ENCODE measurements at places on chromosomes 1 and 21.

GRCh38 chr1:19260211-19261138 lies 8.9 kb downstream of the MRTO4 start:
- no peak for DNase-seq

- DNase-seq: no peak
Observed at GRCh38 chr1:34711485-34711884, 43.4 kb upstream of the GJB5 start.

DNA sequence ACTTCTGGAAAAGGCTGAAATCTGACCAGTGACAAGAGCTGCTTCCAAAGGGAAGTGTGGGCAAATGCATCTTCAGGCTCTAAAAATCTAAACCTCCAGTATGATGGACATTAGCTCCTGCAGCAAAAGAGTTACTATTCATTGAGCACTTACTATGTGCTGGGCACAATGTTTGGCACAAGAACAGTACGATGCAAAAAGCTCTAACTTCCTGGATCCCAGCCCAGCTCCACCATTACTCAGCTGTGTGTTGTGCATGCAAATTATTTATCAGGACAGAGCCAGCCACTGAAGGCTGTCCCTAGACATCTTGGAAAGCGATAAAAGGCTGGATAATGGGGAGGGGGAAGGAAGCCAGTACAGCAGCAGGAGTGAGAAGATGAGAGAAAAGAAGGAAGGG lies 143.5 kb downstream of the ELAVL4 start:
- DNase-seq: no peak

- no peak for DNase-seq
Observed at GRCh38 chr1:196155586-196155985, 452.7 kb downstream of the KCNT2 start.

- DNase-seq: no peak
Observed at GRCh38 chr1:209805341-209805781, 581 bp downstream of the IRF6 start.

DNA sequence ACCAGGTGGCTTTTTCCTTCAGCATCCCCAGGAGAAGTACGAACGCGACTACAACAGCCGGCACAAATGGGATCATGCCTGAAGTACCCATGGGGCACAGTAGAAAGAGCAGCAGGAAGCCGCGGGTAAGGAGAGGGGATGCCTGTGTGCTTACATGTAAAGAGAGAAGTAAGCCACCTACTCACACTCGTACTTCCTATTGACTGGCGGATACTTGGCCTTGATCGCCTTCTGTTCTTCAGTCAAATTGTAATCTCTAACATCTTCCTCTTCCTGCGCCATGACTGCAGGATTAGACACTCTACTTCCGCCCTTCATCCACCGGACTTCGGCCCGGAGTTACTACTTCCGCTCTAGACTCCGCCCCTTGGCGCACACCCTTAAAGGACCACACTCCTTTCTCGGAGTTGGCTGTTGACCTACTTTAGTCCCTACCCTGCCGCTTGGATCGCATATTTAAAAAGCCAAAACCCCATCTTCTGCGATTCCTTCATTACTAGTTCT lies at the start of gene ZBTB8OS:
ZBTB8OS (minus strand) TSS at position 303 of the 504 bp plus-strand sequence; CDS start at position 282, 21 bp downstream.
- DNase-seq: peak; percentile 91

DNA sequence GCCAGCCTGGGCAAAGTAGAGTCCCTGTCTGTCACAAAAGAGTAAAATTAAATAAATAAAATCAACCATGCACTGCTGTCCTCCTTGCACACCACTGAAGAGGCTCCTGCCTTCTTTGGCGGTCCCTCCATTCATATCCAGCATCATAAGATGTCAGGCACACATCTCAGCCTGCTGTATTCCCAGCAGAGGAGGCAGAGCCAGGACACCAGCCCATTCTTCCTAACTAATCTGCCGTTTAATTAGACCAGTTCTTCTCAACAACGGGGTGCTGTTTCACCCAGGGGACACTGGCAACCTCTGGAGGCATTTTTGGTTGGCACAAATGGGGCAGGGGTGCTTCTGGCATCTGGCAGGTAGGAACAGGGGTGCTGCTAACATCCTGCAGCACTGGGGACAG lies 119.7 kb downstream of the ETS2 start:
- DNase-seq: no peak

- no peak for DNase-seq
Observed at GRCh38 chr1:87878873-87879272, 550.2 kb downstream of the LMO4 start.

GRCh38 chr1:168512864-168513595 lies 30.8 kb downstream of the XCL2 start:
- DNase-seq: no peak

DNA sequence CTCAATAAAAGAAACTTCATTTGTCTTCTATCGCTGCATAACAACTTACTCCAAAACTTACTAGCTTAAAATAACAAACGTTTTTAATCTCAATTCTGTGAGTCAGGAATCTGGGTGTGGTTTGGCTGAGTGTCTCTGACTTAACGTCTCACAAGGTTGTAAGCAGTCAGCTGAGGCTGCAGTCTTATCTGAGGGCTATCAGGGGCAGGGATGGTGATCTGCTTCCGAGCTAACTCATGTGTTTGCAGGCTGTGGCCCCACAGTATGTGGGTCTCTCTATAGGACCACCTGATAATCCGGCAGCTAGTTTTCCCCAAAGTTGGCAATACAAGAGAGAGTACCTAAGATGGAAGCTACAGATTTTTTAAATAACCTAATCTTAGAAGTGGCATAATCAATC lies 234.2 kb upstream of the FGGY start:
- no peak for DNase-seq

GRCh38 chr1:24391882-24392603 lies 21.5 kb downstream of the STPG1 start:
- no peak for DNase-seq

- DNase-seq: no peak
Observed at GRCh38 chr1:67053535-67053784, 488 bp downstream of the SLC35D1 start.

DNA sequence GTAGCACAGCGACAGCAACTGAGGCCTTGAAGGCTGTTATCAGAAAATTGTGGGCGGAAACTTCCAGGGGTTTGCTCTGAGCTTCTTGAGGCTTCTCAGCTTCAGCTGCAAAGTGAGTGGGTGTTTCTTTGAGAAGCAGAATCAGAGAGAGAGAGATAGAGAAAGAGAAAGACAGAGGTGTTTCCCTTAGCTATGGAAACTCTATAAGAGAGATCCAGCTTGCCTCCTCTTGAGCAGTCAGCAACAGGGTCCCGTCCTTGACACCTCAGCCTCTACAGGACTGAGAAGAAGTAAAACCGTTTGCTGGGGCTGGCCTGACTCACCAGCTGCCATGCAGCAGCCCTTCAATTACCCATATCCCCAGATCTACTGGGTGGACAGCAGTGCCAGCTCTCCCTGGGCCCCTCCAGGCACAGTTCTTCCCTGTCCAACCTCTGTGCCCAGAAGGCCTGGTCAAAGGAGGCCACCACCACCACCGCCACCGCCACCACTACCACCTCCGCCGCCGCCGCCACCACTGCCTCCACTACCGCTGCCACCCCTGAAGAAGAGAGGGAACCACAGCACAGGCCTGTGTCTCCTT lies at the start of gene FASLG:
FASLG (plus strand) TSS at position 233 of the 583 bp plus-strand sequence; CDS start at position 332, 99 bp downstream.
- no peak for DNase-seq

DNA sequence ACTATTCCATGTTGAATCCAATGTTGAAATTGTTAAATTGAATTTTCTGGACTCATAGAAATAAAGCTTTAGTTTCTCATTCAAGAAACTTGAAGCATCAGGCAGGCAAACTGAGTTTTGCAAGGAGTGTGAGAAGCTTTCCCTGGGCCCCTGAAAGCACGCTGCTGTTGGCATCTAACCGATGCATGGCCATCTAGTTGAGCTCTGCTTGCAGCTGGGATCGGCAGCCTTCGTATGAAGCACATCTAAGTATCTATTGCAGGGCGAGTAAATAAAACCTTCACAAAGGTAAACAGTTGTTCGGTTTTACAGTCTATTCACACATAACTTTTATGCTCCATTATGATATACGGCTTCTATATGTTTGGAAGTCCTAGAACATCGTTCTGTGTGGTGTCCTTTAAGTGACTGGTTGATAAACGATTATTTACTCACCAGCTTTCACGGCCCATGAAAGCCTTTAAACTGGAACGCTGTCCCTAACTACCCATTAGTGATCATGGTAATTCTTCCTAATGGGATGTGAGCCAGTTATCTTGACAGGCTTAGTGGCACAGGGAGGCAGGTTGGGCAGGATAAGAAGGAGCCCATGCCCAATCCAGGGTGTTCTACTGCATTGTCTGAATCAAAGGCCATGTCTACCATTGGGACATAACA lies 71.7 kb downstream of the SEC16B start:
- DNase-seq: no peak

- DNase-seq: no peak
Observed at GRCh38 chr1:159827549-159827948, 876 bp downstream of the SLAMF8 start.

DNA sequence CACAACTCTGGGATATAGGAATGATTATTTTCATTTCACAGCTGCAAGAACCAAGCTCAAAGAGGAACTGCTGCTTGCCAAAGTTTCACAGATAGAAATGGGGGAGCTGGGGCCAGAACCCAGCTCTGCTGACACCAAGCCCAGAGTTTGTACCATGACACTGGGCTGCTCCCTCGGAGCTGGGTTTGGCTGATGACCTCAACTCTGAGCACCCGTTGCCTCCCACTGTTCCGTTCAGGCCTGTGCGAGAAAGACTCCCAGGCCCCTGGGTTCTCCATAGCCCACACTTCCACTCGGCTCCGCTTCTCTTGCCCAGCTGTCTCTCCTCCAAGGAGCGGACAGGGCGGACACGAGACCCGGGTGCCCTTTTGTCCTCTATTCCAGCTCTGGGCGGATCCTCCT lies 55.2 kb downstream of the NGF start:
- DNase-seq: peak; percentile 89

- no peak for DNase-seq
Observed at GRCh38 chr1:22562584-22563583, at the start of gene EPHA8. Gene EPHA8 (plus strand): TSS chr1:22563489. CDS start chr1:22563636, 147 bp downstream.

- DNase-seq: no peak
Observed at GRCh38 chr1:118113261-118113660, 71.8 kb downstream of the SPAG17 start.

DNA sequence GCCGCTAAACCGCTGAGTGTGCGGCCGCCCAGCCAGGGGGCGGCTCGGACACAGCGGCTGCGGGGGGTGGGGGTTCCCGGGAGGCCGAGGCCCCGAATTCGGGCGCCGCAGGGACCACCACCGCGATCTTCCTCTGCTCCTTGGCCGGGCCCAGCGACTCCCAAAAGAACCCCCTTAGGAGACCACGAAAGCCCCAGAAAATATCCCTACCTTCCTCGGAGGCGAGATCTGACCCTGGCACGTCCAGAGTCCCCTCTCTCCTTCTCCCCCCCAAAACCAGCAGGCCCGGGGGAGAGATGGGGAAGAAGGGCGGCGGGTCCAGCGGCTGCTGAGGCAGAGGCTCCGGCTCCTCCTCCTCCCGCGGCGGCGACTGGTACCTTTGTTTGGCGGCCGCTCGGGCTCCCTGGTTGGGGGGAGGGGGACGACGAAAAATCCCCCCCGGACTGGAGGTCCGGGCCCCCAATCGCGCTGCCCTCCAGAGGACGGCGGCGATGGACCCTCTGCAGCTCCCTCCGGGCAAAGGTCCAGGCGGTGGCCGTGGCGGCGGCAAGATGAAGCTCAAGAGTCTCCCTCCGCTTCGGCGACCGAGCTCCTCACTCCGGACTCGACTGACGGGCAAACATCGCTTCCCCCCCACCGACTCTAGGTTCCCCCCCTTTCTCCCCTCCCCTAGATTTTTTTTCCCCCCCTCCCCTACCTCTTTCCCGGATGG lies at the start of gene ARID4B:
ARID4B (minus strand) TSS at position 621 of the 712 bp plus-strand sequence. CDS start 1,260 bp downstream, outside the sequence.
- DNase-seq: no peak

DNA sequence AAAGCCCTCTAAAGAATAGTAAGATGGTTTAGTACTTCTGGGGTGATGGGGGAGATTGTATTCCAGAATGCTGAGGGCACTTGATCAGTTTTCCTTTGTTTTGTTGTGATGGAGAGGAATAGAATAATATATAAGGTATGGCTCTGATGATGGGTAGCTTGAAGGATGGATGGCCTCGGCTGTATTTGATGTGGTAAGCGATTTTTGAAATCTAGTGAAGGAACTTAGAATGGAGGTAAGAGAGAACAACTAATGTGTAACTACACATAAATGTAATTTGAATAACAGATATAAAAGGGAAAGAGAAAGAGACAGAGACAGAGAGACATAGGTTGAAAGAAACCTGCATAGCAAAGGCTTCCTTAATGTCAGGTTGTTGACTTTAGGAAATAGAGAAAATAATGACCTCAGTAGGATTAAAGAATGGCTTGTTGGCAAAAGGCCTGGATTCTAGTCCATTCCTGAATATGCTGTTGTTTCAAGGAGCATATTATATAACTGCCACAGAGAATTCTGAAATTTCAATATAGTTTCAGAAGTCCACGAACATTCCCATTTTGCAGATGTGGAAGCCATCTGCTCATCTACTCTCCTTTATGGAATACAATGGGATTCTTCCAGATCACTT lies 58.7 kb downstream of the NIBAN1 start:
- DNase-seq: no peak

GRCh38 chr21:14057313-14057712 lies 153.4 kb downstream of the LIPI start:
- no peak for DNase-seq

- DNase-seq: no peak
Observed at GRCh38 chr1:206526064-206526911, 19.0 kb downstream of the RASSF5 start.
